NCI-H2081 treated with DMSO at 0.1 percent for 48 hours (cell line): ENCODE measurements at places on chromosomes 2 and 18.

GRCh38 chr2:42838133-42838532 is 45.8 kb upstream of the HAAO start:
- DNase-seq = no peak

- DNase-seq = no peak
Observed at GRCh38 chr18:40902436-40902835, 1052.6 kb upstream of the PIK3C3 start.

DNA sequence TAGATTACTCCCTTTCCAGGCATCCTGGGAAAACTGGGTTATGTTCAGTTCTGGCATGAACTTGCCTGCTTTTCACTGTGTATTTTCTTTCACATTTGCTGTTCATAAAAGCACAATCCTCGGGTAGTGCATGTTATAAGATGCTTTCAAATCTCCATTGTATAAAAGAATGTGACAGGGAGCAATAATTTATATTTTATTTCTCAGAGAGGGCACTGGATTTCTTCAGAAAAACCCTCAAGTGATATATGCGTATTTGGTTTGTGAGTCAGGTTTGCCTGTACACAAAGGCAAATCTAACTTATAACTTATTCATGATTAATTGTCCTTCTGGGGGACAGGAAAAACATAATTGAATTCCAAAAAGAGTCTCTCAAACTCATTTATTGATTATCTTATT is 440.7 kb upstream of the MMADHC start:
- no peak for DNase-seq

GRCh38 chr2:237673130-237674001 is 46.0 kb downstream of the LRRFIP1 start:
- DNase-seq = peak; percentile 42

- DNase-seq = no peak
Observed at GRCh38 chr2:184256611-184257010, 341.7 kb upstream of the ZNF804A start.

- DNase-seq = no peak
Observed at GRCh38 chr18:37322492-37323035, 243.0 kb downstream of the CELF4 start.

DNA sequence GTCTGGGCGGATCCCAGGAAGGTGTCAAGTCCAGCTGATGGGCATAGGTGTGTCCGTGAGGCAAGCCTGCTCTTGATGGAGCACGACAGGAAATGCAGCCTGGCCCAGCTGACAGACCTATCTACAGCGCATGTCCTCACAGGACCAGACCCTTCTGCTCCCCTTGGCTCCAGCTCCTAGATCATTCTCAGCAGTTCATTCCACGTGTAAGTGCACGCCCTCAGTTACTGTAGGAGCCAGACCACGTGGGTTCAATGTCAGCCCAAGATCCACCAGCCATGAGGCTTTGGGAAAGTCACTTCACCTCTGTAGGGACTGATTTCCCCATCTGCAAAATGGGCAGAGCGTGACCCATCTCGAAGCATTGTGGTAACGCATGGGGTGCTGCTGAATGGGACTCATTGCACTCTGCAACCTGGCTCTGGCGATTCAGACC is 47.8 kb downstream of the TMEM17 start:
- no peak for DNase-seq

GRCh38 chr18:48390641-48391040 is 18.5 kb downstream of the ZBTB7C start:
- no peak for DNase-seq

- no peak for DNase-seq
Observed at GRCh38 chr2:157443795-157444640, at the start of gene CYTIP. TSS of gene CYTIP (minus strand) at chr2:157444089. CDS start at chr2:157444020, 69 bp downstream.

GRCh38 chr2:184444623-184445223 is 153.6 kb upstream of the ZNF804A start:
- DNase-seq = no peak

GRCh38 chr2:181046833-181047232 is 66.4 kb downstream of the UBE2E3 start:
- no peak for DNase-seq

DNA sequence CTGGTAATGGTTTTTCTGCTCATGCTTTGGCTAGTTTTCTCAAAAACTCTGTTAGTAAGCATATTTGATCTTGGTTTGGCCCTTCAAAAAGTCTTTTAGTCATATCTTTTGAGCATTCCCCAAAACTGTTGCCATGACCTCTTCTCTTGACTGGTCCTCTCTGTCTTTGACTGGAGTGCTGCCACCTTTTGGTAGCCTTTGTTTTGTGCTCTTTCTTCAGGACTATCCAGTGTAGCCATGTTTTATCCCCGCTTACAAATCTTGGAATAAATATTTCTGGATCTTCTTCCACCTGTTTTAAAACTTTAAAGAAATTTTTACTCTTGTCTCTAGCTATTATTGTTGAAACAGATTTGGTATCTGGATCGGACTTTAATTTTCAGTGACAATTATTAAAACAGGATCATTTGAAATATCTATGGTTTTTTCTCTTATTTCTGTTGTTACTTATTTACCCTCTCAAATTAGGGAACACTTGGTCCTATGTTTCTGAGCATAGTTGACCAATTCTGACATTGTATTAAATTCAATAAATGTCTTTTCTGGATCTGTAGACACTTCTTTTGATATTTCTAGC is 965 bp upstream of the ELOA2 start:
- no peak for DNase-seq

DNA sequence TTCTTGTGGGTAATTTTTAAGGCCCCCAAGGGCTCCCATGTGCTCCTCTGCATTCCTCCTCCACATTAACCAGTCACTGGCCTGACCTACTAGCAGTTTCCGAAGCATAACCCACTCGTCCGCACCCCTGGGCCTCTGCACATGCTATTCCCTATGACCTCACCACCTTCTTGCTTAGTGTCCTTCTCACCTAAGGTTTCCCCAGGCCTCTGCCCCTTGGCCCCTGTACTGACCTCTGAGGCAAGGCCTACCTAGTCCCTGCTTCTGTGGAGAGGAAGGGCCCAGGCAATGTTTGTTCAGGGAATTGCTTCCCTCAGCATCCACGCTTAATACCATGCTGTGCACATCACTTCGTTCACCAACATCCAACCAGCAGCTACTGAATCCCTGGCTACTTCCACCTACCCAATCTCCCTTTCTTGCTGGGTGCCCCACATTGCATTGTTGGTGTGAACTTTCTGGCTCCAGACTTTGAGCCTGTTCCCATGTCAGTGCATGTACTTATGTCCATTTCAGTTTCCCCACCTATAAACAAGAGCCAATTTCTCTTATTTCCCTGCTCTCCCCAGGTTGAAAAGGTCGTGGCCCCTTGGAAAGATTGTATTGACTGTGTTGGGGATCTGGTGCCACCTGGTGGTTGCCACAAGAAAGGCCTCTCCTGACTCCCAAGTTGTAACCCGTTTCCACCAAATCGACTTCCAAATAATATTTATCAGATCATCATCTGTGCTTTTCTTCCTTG is 19.2 kb upstream of the TMEM177 start:
- DNase-seq = no peak

DNA sequence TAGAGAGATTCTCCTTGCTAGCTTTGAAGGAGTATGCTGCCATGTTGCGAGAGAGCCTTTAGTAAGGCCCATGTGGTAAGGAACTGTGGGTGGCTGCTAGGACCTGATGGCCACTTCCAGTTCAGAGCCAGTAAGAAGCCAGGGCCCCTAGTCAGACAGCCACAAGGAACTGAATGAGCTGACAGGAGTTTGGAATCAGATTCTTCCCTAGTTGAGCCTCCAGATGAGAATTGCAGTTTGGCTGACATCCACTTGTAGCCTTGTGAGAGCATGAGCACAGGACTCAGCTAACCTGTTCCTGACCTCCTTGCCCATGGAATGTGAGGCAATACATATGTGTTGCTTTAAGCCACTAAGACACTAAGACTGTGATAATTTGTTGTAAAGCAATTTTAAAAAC is 1.2 kb upstream of the WDR7 start:
- no peak for DNase-seq

DNA sequence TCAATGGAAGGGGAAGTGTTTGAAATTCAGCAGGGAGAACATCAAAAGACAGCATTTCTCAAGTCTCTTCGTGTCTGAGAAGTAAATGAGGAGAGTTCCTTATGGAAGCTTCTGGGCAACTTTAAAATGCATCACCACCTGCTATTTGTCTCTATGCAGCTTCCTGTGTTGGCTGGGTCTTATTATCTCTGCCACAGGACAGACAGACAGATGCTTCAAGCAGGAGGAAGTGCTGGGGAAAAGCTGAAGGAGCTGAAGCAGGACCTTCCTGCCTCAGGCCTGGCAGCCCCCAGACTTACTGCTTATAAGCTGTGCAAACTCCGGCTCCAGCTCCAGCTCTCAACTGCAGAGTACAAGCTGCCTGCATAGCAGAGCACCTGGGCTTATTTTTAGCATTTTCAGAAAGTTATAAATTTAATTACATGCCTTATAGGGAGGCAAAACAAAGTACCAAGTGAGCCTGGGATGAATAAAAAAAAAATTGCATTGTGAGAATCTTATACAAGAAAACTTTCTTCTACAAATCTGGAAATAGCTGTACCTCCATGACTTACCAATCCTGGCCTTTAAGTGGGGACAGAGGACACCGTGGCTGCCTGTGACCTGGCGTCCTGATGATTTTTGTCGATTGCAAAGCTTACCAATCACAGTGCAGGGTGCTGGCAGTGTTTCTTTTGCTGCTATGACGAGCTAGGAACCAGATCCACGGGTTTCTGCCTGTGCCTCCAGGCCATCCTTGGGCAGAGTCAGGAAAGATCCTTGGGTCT is 206.3 kb downstream of the SEPTIN10 start:
- no peak for DNase-seq

GRCh38 chr2:174963437-174964400 is 41.5 kb downstream of the CHN1 start:
- DNase-seq = no peak
